ENCODE measurements at places on chromosomes 6 and 20. TPM values are rescaled to one million over a fixed set of nuclear protein-coding genes. Genes with fewer than 3 reads are reported as not detected.
A peak's percentile ranks its signal among the peaks of the same experiment; 100 is the strongest.

RBBP8NL gene
- not detected for total RNA-seq

GSTA1 gene
- total RNA-seq, result not detected

DNA sequence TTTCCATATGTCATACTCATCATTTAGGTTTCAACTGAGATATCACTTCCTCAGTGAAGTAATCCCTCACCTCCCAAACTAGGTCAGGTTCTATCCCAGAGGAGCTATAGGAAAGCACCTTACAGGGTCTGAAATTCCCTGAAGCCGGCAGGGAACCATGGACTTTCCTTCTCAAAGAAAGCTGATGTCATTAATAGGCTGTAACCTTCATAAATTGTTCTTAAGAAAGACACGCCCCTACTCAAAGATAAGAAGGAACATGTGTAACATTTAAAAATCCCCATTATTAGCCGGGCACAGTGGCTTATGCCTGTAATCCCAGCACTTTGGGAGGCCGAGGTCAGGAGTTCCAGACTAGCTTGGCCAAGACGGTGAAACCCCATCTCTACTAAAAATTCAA, 50.0 kb upstream of the RNGTT start:
- no peak for DNase-seq

DNA sequence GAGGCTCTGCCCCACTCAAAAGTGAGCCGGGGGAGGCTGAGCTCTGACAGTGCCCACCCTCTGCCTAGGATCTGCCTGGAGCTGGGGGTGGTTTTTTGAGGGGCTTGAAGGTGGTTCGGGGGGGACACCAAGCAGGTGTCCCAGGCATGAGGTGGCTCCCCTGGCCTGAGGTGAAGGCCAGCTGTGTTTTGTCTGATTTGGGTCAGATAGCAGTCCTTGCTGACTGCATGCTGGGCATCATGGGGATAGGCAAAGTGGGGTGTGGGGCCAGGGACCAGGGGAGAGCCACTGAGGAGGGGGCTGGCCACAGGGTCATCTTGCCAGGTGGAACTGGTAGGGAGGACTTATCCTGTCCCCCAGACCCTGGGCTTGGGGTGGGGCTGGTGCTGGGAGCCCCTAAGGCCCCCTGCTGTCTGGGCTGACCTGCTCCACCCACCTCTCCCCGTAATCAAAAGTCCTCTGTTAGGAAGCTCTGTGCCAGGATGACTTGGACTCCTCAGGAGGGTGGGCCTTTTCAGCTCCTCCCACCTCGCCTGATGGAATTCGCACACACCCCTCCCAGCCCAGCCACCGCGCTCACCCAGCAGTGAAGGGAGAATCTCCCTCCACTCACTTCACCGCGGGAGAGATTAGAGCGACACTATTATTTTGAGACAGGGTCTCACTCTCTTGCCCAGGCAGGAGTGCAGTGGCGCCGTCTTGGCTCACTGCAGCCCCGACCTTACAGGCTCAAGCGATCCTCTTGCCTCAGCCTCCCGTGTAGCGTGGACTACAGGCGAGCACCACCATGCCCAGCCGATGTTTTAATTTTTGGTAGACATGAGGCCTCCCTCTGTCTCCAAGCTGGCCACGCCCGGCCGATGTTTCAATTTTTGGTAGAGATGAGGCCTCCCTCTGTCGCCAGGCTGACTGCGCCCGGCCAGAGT, 1.5 kb upstream of the COL9A3 start:
- peak; percentile 52 for DNase-seq

GRCh38 chr6:96923871-96924493, 546 bp upstream of the KLHL32 start:
- peak; percentile 10 for DNase-seq

DNA sequence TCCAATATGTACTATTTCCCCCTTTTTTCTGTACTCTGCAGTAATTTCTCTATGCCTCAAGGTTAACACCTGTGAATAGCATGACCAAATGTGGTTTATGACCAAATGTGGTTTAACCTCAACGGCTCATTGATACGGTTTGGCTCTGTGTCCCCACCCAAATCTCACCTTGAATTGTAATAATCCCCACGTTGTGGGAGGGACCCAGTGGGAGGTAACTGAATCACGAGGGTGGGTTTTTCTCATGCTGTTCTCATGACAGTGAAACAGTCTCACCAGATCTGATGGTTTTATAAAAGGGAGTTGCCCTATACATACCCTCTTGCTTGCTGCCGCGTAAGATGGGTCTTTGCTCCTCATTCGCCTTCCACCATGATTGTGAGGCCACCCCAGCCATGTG, 18.7 kb downstream of the DEK start:
- no peak for DNase-seq

AKAP7 gene
- 13.8 TPM for total RNA-seq

GRCh38 chr6:166364456-166364855, 18.3 kb downstream of the MPC1 start:
- peak; percentile 15 for DNase-seq

DNA sequence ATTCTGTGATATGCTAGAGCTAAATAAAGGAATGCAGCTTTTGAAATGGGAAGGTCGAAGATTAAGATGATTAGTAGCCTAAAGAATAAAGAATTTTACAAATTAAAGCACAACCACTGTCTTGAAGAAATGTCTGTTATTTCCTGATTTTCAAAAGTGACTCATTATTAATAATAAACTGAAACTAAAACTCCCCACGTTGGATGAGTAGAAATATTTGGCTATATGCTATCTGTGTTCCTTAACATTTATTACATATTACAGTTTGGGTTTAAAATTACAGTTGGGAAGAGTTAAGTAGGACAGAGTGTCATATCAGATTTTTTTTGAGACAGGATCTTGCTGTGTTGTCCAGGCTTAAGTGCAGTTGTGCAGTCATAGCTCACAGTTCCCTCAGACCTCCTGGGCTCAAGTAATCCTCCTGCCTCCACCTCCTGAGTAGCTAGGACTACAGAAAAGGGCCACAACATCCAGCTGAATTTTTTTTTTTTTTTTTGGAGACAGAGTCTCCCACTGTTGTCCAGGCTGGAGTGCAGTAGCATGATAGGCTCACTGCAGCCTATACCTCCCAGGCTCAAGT, 47.1 kb downstream of the AKIRIN2 start:
- no peak for DNase-seq

PFDN4 gene
- total RNA-seq, result 149 TPM

DNA sequence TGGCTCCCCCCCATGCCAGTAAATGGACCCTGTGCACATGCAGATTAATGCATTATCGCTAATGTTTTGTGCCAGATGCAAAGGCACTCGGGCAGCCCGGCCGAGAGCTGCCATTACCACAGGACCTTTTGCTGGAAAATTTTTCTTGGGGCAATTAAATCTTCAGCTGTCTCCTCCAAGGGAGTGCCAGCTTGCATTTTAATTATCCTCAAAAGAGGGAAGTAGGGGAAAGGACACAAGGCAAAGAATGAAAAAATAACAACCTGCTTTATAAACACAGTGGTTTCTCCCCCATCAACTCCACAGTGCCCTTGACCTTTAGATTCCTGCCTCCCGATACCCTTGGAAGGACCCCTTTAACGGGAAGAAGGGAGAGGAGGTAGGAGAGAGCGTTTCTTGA, 48.2 kb downstream of the PDYN start:
- DNase-seq, result no peak

GRCh38 chr6:11754625-11755271, 23.9 kb downstream of the ADTRP start:
- no peak for DNase-seq

GRCh38 chr20:13029687-13030375, 21.1 kb downstream of the SPTLC3 start:
- DNase-seq, result peak; percentile 56

- DNase-seq, result no peak
These were observed 15.8 kb upstream of the LRRN4 start for GRCh38 chr20:6069669-6070068.

DNA sequence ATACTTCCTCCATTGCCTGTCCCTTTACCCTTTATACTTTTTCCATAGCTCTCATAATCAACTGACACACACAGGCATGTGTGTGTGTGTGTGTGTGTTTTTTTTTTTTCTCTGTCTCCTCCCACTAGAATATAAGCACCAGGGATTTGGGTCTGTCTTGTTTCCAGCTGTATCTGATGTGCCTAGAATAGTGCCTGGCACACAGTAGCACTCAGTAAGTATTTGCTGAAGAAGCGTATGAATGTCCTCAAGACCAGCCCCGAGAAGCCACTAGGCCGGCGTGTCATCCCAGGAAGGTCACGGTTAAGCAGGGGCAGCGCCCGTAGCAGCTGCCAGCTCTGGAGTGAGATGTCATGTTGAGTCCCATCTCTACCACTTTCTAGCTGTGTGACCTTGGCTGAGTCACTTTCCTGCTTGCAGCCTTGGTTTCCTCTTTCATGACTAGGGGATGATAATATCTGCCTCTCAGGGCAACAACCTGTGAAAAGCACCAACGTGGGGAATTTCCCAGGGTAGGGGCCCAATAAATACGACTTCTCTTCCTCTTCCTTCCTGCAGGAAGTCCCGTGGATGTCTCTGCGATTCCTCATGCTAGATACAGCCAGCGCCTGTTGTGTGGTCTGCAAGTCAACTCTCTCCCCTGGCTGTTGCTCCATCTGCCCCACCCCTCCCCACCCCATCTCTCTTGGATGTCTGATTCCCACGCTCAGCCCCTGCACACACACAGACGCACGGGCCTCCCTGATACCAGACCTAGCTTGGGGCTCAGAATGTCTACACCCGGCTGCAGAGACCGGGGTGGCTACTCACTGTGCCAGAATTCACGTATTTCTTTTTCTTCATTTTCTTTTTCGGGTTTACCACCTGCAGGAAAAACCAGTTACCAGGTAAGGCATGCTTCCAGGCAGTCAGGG, 58.1 kb downstream of the RAB44 start:
- DNase-seq, result no peak

GRCh38 chr6:98839781-98840361, 5.5 kb downstream of the POU3F2 start:
- DNase-seq, result peak; percentile 79

GRCh38 chr20:22428051-22428450, 156.3 kb downstream of the FOXA2 start:
- no peak for DNase-seq

C6orf52 gene
- total RNA-seq, result 0.63 TPM

DNA sequence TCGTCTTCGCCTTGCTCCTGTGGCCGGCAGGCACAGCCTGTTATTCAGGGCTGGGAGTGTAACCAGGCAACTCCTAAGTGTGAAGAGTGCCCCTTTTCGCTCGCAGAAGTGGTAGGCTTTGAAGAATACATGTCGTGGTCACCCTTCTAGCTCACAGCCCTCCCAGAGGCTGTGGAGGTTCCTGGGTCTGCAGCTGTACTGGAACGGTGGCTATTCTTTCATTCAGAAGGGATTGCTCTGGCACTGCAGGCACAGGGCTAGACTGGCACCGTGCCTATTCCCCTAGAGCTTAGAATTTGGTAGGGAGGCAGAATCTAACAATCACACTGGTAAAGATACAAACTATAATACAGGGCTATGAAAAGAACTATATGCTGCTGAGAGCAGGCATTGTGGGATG, 1.1 kb upstream of the SRSF12 start:
- DNase-seq, result no peak

DNA sequence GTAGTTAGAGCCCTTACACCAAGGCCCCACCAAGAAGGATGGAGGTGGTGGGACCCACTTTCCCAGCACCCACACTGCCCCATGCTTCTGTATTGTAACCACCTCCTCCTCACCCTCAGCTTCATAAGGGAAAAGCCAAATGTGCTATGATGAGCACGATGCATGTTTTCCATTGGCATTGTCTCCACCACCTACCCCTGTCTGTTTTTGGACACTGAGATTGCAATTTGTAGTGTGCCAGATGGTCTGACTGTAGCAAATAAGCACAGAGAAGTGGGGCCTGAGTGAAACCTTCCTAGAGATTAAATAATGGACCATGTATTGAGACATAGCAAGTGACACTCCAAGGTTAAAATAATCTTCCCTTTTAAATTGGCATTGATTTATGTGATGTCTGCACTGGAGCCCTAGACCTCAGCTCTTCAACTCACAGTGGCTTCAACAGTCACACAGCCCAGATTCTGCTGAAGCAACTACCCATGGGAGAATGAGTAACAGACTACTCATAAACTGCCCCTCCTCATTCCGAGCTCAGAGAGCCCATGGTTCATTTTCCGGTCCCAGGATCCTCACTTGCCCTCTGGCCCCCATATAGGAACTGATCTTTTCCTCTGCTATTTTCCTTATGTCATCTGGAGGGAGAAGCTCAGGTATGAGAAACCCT, 177.9 kb downstream of the COL9A1 start:
- DNase-seq, result no peak

GRCh38 chr20:50346374-50347283, 156.0 kb downstream of the CEBPB start:
- peak; percentile 95 for DNase-seq

All from SK-MEL-5 (cell line).